NCI-H82 (cell line): ENCODE measurements at places on chromosomes 5 and 9.

DNA sequence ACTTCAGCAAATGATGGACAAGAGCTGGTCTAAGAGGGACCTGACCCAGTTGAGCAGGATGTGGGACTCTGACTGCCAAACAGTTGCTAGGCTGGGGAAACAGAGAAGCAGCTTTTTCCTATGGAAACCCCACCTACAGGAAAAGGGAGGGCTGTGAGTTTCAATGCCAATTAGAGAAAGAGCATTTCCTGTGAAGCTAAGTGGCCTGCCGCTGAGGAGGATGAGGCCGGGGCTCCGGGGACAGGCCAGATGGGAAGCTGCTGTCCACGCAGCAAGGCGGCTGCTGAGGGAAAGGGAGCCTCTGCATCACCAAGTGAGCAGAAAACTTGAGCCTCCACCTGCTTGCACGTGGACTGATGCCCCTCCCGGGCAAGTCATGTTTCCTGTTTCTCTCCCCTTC, at the start of gene PCDH12:
Gene PCDH12 (minus strand): TSS at position 90 of the 400 bp plus-strand sequence. CDS start 351 bp downstream, outside the sequence.
- DNase-seq = peak; percentile 35

GRCh38 chr5:150184990-150185912, 4.6 kb upstream of the SLC6A7 start:
- no peak for DNase-seq

- no peak for DNase-seq
Measured at GRCh38 chr5:149793256-149793550, 63.1 kb downstream of the PPARGC1B start.

DNA sequence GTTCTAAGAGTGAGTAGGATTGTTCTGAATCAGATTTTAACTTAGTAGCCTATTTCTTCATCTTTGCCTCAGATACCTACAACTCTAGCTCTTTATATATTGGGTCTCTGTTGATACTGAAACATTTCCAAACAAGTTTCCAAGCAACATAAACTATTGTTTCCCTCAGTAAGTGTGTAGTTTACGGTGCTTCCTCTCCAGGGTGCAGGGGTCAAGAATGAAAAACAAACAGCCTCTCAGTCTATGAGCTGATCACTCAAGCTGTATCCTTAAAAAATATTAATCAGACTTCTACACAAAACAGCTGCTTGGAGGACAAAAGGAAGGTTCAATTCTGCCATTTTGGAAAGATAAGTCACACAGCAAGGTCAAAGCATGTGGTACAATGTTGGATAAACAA, 75.0 kb downstream of the ADAMTS12 start:
- DNase-seq = no peak

- DNase-seq = peak; percentile 15
Measured at GRCh38 chr5:86546582-86546981, 71.2 kb upstream of the COX7C start.

DNA sequence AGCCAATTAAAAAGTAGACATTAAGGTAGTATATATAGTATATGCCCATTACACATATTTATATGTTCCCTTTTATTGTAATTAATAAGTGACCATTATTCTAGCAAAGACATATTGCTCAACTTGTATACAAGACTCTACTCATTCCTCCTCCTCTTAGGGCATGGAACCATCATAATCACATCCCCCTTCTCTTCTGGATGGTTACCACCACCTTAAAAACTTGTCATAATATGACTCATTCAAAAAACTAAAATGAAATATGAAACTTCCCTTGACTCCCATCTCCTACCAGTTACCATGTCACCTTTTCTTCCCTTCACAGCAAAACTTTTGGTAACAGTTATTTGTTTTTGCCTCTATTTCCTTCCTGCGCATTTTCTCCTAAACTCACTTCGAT, 438.7 kb downstream of the KDM4C start:
- DNase-seq = no peak

DNA sequence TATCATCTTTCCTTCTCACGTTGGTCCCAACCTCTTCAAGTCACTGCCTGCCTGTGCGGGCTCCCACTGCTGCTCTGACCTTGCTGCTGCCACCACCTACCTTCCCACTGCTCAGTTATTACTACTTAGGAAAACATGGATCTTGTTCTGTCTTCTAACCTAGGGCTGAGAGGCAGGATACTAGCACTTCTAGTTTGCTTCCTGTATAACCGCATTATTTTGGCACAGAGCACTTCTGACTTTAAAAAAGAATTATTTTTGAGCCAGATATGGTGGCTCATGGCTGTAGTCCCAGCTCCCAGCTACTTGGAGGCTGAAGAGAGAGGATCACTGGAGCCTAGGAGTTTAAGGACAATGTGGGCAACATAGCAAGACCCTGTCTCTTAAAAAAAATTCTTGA, 135.4 kb upstream of the GNA14 start:
- no peak for DNase-seq

DNA sequence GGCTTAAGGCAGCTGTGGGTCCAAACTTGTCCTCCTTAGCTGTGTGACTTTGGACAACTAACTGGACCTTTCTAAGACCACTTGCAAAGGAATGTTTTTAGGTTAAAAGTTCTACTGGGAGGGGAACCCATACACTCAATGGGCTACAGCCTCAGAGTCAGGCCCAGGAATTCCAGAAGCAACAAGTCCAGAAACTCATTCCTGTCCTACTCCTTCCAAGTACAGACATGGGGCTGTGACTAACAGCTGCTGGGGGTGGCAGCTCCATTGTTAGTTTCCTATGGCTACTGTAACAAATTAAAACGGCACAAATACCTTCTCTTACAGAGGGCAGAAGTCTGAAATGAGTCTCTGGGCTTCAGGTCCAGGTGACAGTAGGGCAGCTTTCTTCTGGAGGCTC, 12.4 kb upstream of the AKNA start:
- no peak for DNase-seq

- no peak for DNase-seq
Measured at GRCh38 chr5:170534941-170535340, 31.1 kb downstream of the KCNIP1 start.

DNA sequence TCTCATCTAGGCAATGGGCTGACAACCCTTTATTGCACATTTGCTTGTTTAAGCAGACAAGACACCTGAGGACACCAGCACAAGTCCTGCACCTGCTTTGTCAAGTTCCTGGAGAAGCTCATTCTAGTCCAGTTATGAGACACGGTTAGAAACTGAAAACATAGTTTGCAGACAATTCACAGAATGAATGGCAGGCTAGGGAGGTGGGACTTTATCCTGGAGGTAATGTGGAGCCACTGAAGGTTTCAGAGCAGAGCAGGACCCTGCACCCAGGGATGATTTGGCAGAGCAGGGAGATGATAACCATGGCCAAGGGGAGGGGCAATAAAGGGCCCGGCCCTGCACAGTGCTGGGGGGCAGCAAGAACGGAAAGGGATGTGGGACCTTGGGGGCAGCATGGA, 50.7 kb upstream of the SLC25A51 start:
- no peak for DNase-seq

DNA sequence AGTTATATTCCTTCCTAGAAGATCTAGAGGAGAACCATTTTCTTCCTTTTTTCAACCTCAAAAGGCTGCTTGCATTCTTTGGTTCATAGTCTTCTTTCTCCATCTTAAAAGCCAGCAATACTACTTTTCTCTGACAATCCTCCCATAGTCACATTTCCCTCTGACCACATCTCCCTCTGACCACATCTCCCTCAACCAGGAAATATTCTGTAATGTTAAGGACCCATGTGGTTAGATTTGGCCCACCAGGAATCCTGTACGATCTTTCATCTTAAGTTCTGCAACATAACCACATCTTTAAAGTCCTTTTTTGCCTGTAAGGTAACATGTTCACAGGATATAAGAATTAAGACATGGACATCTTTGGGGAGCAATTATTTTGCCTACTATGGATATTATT, 179.4 kb upstream of the SPEF2 start:
- no peak for DNase-seq

DNA sequence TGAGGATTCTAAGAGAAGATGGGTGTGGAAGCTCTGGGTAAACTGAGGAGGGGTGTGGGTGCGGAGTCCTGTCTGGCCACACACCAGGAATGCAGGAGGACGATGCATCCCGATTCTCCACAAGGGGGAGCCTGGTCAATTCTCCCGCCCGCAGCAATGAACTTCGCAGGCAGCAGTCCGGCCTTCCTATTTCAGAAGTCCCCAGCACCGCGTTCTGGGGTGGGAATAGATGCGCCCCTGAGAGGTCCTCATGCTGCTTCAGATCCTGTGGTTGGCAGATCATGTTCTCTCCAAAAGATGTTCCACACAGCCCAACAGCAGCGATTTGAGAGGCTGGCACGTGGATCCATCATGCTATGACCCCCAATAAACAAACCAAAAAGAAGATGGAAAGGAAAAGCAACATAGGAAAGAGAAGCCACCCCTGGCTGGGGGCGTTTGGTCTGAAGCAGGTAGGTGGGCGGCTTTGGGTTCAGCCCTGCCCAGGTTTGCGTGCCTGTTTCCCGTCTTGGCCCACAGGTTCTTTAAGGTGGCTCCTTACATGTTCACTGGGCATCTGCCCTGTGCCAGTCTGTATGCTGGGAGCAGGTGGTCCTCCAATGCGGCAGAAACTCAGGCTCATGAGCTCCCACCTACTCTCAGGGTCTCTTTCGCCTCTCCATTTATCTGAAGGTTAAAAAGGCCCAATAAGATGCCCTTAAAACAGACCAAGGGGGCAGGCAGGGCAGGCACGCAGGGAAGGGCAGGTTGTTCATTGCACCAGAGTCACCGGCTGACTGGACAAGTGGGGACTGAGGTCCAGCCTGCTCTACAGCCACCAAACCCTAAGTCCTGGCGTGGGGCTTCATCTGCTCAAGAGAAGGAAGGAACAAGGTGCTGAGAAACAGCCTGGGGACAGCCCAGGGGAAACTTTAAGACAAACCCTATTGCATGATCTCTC, 171.6 kb downstream of the PAX5 start:
- peak; percentile 46 for DNase-seq
